ENCODE measurements at places on chromosomes 12 and 14.

DNA sequence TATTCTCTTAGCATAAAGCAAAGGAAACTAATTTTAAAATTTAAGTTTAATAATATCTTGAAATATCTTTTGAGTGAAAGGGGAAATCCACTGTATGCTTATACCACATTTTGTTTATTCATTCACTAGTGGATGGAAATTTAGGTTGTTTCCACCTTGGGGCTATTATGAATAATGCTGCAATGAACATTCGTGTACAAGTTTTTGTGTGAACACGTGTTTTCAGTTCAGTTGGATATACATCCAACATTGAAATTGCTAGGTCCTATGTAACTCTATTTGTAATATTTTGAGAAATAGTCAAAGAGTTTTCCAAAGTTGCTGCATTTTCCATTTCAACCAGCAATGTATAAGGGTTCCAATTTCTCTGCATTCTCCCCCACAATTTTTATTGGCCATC is 83.7 kb upstream of the ETV6 start:
- no peak for DNase-seq

GRCh38 chr12:68611094-68611805 is 551 bp downstream of the RAP1B start:
- DNase-seq, result peak; percentile 74

DNA sequence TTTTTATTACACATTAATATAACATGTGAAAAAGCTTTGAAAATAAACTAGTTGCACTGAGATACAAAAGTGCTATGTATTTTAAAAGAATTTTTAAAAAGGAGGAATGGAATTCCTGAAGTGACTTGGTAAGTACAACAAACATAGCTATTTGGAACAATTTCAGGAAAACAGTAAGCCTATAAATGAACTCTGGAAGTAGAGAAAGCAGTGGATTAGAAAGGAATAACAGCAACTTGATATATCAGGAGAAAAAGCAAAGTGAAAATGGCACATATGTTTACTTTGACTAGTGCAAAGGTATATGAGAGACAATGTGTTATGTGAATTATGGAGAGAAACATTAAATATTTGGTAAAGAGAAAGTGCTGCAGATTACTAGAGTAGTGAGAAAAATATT is 811.7 kb downstream of the C12orf50 start:
- no peak for DNase-seq

DNA sequence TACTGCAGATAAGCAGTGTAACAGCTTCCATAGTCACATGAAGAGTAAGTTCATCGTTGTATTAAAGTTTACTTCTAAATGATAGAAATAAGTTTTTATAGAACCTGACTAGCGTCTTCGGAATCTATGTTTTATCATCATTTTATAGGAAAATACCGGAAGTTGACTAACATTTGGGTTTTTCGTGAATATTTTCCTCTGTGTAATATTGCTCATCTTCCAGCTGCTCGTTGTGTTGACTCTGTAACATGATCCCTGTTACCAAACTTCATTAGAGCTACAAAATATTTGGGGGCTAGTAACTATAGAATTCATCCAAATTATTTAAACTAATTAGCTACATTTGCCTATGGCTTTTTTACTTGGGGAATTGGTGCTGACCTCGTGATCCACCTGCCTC is 37.2 kb downstream of the DDX51 start:
- DNase-seq, result no peak

GRCh38 chr14:34450542-34450915 is 11.5 kb downstream of the SPTSSA start:
- DNase-seq, result peak; percentile 23

Measured in dermis microvascular lymphatic vessel endothelial cell (primary cell).